Epithelial cell of proximal tubule (primary cell): ENCODE measurements at places on chromosomes 2 and 18. TPM values are rescaled to one million over a fixed set of nuclear protein-coding genes. Genes with fewer than 3 reads are reported as not detected.

- DNase-seq, result no peak
Observed at GRCh38 chr2:241514986-241515737, 6.8 kb upstream of the STK25 start.

GRCh38 chr18:12585218-12585617 lies 72.7 kb downstream of the SPIRE1 start:
- DNase-seq, result no peak

GRCh38 chr2:59195851-59196250 lies 954.7 kb upstream of the FANCL start:
- DNase-seq, result no peak

- no peak for DNase-seq
Observed at GRCh38 chr2:16655905-16656642, 9.6 kb downstream of the CYRIA start.

GRCh38 chr18:34609986-34610648 lies 100.0 kb upstream of the DTNA start:
- no peak for DNase-seq

DNA sequence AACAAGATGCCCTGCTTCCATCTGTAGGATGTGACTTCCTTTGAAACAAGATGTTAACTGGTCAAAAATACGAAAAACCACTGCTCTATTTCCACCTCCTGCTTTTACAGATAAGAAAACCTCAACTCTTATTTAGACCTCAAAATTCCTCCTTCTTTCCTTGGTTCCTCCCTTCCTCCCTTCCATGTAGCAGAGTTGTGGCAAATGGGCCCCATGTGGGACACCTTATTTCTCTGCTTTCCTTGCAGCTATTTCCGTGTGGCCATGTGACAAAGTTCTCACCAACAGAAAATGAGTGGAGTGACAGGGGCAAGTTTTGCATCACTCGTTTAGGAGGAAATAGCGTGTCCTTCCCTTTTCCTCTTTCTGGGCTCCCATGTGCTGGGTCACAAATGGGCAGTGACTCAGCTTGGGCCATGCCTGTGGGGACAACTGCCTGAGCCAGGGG lies 69.4 kb upstream of the SMAD2 start:
- DNase-seq, result no peak

- DNase-seq, result no peak
Observed at GRCh38 chr2:68662466-68662865, 19.1 kb downstream of the PROKR1 start.

- peak; percentile 45 for DNase-seq
Observed at GRCh38 chr2:145751629-145752028, 1231.7 kb upstream of the ZEB2 start.

DNA sequence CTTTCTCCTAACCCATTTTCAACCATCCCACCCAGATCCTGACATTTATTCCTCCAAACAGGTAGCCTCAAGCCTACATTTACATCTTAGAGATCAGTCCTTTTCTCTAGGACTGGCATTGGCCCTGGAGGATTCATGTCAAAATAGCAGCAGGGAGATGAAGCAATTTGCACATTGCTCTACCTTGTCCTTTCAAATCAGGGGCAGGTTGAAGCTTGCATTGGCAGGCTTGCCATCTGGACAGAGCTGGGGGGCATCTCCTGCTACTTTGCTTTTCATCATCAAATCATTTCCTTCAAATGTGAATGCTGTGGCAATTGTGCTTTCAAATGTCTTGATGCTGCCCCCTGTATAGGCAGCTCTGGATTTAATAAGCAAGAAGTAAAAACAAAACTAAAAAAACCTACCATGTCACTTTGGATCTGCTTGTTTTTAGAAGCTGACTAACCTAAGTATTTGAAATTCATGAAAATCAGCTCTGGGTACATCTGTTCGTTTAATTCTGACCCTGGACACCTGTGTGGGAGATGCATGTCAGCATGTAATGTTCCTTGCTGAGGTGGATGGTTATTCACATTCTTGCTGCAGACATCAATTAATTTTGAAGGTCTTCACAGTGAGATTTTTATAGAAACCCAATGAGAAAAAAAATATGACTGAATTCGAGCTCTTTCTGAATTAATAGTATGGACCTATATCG lies 47.9 kb downstream of the KIF5C start:
- no peak for DNase-seq

- DNase-seq, result no peak
Observed at GRCh38 chr18:3254725-3255124, 7.1 kb downstream of the MYL12A start.

DNA sequence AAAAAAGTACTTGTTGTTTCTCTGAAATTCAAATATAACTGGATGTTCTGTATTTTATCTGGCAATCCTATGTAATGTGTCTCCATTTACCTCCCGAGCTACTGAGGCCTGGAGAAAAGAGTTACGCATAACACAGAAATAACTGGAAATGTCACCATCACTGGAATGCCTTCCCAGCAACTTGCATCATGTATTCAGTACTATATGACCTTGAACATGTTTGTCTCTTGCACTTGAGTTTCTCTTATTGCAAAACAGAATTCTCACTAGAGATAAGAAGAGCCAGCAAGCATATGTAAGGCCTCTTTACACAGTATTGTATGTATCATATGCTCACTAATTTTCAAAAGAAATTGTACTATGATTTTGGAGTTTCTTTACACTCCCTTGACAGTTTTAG lies 99.6 kb upstream of the CTAGE1 start:
- no peak for DNase-seq

The DYSF gene
- 6.3 and 8.2 TPM in 2 replicates for total RNA-seq

The EGR4 gene
- 0.07 TPM in 1 of 2 replicates, not detected in the other for total RNA-seq

The SOCS6 gene
- total RNA-seq, result 12.3 and 13.9 TPM in 2 replicates

The MATN3 gene
- 9.7 and 9.8 TPM in 2 replicates for total RNA-seq

The AGAP1 gene
- total RNA-seq, result 13.5 and 17.5 TPM in 2 replicates

The PCGF1 gene
- total RNA-seq, result 16.3 and 21.6 TPM in 2 replicates

The C2orf49 gene
- total RNA-seq, result 14.3 and 21.2 TPM in 2 replicates
